ENCODE measurements at places on chromosomes 12 and 14.

DNA sequence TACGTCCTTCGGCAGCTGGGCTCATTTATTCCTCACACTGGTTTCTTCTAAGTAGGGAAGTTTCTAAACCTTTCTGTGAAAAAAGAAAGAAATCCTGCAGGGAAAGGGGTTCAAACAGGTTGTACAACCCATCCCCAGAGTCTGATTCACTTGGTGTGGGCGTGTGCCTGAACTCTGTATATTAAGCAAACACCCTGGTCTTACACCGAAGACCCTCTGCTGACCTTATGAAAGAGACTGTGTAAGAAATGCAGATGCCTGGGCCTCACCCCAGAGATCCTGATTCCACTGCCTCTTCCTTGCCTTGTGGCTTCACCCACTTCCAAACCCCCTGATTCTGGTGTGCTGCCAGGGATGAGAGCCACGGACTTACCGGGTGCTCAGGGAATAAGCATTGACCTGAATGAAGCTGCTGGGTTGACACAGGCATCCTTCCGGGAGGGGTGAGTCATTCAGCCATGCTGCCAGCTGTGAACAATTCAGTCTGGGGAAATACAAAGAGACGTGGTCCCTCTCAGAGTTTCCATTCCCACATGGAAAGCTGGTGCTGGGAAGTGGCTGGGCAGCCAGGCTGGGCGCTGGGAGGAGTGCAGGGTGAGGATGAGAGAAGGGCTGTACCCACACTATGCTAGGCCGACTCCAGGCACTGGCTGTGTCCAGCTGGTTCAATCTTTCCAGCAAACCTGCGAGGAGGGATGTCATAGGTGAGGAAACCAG, 26.5 kb upstream of the ACTN1 start:
- DNase-seq: no peak

- no peak for DNase-seq
Measured at GRCh38 chr14:95689441-95689840, 3.2 kb downstream of the TCL1B start.

- DNase-seq: no peak
Measured at GRCh38 chr14:21042918-21043317, 756 bp downstream of the RNASE7 start.

- DNase-seq: no peak
Measured at GRCh38 chr12:45439039-45439438, 223.1 kb downstream of the ANO6 start.

- no peak for DNase-seq
Measured at GRCh38 chr14:91158091-91158790, 44.4 kb downstream of the DGLUCY start.

DNA sequence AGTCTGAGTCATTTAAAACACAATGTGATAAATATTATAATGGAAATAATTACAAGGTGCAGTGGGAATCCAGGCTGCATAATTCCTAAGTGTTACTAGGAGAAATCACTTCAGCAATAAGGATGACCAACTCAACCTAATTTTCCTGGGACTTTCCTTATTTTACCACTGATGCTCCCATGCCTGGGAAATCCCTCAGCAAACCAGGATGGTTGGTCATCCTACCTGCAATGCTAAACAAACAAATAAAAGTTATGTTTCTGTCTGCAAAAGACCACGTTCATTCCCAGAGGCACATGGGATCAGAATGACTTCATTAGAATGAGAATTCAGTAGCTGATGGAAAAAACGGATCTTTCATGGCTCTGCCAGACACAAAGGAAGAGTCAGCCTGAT, 130.8 kb upstream of the RAP1B start:
- DNase-seq: no peak

DNA sequence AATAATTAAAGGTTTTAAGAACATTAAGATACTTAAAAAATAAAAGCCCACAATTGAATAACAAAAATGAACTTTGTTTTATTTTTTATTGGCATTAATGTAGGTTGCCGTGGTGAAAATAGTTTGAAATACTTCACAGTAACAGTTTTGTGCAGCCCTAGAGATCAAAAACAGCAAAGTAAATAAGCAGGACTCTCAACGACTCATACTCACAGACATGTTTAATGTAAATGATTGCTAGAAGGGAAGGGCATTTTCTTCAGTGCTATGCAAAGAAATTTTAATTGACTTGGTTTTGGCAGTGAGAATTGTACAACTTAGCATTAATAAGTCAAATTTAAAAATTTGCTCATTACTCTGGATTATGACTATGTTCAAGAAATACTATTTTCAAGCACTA, 16.0 kb downstream of the TRMT5 start:
- no peak for DNase-seq

DNA sequence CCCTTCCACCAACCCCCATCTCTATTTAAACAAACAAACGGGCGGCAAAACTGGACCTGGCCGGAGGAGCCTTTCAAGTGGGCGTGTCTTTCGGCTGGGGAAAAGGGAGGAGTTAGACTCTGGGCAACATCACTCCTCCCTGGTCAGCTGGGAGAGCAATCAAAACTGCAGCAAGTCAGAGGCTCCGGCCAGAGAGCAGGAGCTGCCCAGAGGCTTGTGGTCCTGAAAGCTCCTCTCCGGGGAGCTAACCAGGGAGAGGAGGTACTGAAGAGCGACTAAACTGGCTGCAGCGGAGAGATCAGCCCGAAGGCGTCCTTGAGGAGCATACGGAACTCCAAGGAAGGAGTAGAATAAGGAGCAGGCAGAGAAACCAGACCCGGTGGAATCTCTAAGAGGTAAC, at the start of gene NEUROD4:
Gene NEUROD4, plus strand, starts transcription at position 191 of the 400 bp plus-strand sequence. CDS start 6,466 bp downstream, outside the sequence.
- DNase-seq: peak; percentile 25

- DNase-seq: no peak
Measured at GRCh38 chr12:32235251-32235650, 128.6 kb downstream of the BICD1 start.

DNA sequence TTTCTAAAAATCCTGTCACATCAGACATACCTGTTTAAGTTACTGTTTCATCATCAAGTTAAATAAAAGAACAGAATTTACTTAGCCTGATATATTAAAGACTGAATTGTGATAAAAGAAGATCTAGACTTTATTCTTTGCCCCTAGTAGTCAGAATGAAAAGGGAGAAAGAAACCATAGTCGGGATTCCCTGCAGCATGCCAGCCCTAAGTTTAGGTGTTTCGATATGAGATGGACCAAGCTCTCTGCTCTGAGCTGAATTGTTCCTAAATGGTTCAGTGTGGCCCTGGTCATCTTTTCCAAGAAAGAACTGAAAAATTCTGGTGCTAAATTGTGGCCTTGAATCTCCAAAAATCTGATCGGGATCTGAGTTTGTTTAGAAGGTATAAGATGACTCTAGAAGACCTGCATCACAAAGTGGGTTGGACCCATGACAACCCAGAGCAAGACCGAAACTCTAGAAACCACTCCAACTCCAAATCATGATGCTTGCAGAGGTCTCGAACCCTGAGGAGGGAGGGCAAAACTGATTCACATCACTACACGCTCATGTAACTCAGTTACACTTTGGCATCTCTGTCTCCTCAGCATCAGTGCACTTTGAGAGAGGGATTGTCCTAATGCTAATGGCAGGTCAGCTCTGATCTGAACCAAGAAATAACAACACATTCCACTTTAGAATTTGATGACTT, 15.7 kb downstream of the PTGER2 start:
- peak; percentile 49 for DNase-seq

DNA sequence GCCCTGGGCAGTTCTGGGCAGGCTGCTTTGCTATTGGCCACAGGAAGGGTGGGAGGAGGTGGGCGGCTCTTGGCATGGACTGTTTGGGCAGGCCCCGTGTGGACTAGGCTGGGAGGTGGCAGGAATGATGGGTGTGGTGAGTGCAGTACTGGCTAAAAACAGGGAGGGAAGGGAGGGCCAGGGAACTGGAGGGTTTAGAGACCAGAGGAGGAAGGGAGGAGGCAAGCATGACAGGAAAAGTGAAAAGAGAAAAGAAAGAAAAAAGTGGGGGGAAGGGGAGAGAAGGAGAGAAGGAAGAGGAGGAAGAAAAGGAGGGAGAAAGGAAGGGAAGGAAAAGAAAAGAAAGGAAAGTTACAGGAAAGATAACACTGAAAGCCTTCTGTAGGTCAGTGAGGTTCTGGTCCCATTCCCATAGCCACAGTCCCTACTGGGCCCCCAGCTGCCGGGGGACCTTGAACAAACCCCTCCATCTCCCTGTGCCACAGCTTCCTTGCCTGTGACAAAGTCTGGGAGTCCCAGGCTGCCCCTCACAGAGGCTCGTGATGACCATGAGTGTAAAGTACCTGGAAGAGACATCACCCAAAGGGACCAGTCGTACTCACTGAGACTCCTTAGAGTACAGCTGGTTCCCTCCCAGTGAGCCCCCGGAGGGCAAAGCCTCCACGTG, 1.1 kb upstream of the C14orf132 start:
- no peak for DNase-seq

DNA sequence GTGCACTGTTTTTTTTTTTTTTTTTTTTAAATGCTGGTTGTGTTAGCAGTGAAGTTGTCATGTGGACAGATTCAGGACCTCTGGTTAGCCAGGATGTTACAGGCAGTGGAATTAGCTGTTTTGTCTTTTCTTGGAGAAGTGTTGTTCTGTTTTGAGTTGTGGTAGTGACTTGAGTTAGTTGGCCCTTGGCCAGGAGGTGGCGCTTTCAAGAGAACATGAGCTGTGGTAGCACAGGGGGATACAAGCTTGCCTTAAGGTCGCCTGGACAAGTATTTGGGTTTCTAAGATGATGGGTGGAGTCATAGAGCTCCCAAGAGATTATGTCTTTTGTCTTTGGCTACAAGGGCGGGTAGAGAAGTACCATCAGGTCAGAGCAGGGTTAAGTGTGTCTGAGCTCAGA, 33.3 kb upstream of the CCDC198 start:
- peak; percentile 21 for DNase-seq

DNA sequence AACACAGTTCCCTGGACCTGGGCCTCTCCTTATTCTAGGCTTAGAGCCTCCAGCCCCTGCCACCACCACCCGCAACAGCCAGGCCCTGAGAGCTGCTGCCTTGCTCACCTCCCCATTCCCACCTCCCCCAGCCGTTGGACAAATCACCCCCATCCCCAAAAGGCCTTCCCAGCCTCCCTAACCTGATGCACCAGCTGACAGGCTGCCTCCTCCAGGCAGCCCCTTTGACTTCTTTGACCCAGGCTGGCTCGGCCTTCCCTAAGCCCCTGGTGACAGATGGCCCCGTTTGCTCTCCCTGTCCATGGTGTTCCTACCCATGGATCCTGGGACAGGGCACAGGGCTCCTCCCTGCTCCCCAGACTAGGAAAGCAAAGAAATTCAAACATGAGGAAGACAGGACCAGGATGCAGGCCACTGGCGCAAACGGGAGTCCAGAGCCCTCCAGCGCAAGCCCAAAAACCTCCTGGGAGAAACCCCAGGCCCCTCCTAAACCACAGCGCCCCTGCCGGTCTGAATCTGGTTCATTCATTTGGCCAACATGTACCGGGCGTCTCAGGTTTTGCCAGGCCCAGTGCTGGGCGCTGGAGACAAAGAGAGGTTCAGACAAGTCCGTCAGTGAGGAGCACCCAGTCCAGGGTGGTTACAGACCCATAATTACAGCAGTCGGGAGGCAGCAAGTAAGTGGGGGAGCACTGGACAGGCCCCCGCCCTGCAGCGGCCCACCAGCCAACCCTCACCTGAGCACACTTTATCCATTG, 2.4 kb downstream of the AKT1 start:
- no peak for DNase-seq

GRCh38 chr12:27243006-27243405, 1.1 kb upstream of the STK38L start:
- peak; percentile 64 for DNase-seq

DNA sequence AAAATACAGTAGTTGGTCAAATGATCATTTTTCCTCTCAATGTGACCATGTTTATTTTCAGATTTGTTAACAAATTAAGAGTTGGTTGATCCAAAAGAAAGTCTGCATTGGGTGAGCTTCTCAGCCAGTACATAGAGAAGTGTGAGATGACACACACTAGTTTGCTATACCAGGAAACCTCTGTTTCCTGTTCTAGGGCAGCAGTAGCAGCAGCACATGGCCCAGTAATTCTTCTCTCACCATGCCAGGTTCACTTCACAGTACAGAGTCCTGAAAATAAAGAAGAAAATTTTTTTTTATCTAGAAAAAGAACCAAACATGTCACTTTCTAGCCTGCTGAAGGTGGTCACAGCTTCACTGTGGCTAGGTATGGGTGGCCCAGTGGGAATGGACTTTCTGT, 250.2 kb upstream of the OR4E1 start:
- peak; percentile 21 for DNase-seq

GRCh38 chr14:50964683-50965390, 20.6 kb upstream of the PYGL start:
- DNase-seq: no peak

GRCh38 chr12:76649099-76649498, 89.5 kb upstream of the OSBPL8 start:
- no peak for DNase-seq

DNA sequence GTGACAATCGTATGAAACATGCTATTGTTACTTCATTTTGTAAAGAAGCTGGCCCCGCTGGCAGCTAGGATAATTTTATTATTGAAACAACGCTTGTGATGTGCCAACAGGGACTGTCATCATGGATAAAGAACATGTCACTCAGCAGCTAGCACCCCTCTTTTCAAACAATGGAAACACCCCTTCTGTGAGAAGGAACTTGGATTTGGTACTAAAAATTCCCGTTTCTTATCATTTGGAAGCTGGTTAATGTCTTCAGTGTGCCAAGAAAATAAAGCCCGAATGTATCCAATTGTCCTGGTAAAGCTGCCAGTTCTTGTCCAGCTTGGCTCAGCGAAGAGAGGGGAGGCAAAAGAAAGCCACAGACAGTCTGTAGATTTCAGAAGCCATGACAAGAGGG, 186.6 kb downstream of the PHLDA1 start:
- no peak for DNase-seq

- no peak for DNase-seq
Measured at GRCh38 chr14:95507174-95507573, 9.3 kb downstream of the SYNE3 start.

DNA sequence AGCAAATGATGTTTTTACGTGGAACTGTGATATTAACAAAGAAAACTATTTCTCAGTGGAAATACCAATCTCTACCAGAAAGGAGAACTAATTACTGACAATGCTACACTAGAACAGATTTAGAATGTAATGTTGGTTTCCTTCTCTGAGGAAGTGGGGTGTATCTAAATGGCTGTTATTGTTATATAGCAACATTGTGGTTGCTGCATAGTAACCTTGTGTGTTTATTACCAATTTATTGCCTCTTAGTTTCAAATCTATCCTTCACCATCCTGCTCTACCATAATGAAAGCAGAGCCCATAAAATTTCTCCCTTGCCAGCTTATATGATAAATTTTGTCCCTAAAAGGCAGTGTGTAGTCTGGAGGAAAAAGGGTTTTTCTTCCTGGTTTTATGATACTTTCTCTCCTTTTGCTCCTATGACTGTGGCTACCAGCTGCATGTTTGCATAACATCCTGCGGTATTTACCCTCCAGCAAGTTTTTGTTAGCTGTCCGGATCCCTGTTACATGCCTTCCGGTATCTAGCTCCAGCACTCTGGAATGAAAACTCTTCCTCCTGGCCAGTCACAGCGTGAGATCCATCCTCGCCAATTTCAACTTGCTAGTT, 5.7 kb upstream of the KLRK1 start:
- peak; percentile 70 for DNase-seq

DNA sequence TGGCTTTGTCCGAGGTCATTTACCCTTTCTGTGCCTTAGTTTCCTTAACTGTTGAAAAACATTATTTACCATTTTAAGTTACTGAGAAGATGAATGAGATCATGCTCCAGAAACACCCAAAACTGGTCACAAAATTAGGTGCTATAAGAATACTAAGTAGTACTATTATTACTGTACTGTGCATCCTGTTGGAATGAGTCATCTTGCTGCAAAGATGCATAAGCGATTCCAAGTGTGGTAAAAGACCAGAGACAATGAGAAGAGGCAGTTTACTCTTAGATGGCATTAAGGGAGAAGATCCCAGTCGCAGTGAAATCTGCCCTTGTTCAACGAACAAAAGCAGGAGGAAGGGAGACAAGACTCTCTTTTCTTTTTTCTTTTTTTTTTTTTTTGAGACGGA, 4.2 kb upstream of the PLEKHA5 start:
- DNase-seq: peak; percentile 34

All from GM12865 (cell line).